Osteocyte (in vitro differentiated cells): ENCODE measurements at places on chromosomes 2 and 18. TPM values are rescaled to one million over a fixed set of nuclear protein-coding genes. Genes with fewer than 3 reads are reported as not detected.

DNA sequence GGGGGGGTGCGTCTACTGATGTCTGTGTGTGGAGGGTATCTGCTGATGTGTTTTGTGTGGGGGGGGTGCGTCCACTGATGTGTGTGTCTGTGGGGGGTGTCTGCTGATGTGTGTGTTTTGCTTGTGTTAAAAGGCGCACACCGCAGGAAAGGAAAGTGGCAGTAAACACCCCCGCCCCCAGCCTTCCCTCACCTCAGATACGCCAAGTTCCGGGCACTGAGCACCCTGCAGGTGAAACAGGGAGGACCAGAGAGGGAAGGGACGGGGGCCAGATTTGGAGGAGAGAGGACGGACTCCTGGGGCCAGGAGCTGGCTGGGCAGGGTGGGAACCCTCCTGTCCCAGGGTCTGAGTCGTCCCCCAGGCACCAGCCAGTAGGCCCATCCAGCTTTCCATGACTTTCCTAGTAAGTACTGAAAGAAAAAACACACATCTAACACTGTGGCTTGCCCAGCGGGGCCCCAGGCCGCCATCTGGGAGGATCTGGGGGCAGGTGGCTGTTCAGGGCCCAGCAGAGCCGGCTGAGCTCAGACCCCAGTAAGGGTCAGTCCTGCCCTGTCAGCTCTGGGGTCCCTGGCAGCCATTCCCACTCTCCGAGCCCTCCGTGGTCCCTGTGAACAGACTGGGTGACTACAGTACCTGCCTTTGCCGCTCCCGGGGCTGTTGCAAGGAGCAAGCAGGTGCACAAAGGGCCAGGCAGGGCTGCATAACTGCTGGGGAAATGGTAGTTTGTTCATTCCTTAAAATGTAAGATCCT is 126.9 kb downstream of the NFATC1 start:
- no peaks in the 10 kb centered on the region for H3K36me3 ChIP-seq
- peak; percentile 78 for DNase-seq
- H3K4me1 ChIP-seq: peaks cover 21% of the 10 kb centered on the region
- no peak overlapping the region for H3K27ac ChIP-seq

DNA sequence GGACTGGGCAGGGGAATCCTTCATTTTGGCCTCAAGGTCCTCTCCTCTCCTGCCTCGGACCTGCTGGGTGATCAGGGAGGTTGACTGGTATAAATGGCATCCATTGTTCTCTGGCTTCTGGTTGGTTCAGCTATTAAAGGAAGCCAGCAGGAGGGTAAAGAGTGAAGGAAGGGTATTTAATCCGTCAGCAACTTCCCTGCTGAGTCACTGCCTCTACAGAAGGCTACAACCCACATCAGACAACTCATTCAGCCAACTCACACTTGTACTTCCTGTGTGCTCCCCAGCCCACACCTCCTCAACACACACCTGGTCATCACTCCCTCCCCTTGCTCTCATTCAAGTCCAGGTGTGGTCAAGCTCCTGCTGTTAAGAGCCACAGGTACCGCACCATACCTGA is 68.3 kb upstream of the MRPS9 start:
- peaks cover 2% of the 10 kb centered on the region for H3K27me3 ChIP-seq
- no peaks in the 10 kb centered on the region for H3K36me3 ChIP-seq
- no peak overlapping the region for H3K4me3 ChIP-seq

DNA sequence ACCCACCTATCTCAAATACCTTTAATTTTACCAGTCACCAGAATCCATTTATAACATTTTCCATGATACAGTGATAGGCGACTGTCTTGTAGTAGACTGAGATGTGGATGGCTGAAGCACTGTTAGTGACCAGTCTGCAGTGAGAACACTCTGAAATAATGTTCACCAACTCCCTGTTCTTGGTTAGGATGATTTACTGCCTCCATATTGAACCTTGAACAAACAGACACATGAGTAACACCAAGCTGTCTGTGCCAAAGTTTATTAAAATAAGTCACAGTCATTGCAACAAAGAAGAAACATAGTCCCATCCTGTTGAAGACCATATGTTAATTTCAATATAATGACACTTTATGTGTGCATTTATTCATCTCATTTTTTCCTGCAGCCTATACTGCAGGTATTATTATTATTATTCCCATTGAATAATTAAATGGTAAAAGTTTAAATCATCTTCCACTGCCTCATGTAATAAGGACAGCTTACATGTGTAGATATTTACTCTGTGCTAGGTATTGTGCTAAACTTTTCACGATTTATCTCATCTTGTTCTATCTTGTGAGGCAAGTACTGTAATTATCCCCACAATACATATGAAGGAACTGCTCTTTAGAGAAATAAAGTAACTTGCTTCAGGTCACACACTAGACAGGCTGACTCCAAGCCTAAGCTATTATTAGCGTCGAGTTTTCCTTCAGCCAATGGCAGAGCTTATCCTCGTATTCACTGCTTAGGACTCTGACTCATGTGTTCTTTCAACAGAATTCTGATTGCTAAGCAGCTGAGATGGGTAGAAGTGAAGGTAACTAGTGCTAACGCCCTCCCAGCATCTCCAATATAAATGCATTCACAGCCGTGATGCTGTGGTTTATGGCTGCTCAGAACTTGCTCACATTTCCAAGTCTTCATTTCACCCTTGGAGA is 62.5 kb downstream of the ONECUT2 start:
- H3K36me3 ChIP-seq: no peaks in the 10 kb centered on the region
- H3K27me3 ChIP-seq: no peaks in the 10 kb centered on the region
- H3K4me1 ChIP-seq: no peaks in the 10 kb centered on the region

GRCh38 chr2:102197389-102198137 is 10.7 kb downstream of the IL1RL2 start:
- H3K4me1 ChIP-seq: no peaks in the 10 kb centered on the region
- no peak for DNase-seq
- no peak overlapping the region for H3K4me3 ChIP-seq

DNA sequence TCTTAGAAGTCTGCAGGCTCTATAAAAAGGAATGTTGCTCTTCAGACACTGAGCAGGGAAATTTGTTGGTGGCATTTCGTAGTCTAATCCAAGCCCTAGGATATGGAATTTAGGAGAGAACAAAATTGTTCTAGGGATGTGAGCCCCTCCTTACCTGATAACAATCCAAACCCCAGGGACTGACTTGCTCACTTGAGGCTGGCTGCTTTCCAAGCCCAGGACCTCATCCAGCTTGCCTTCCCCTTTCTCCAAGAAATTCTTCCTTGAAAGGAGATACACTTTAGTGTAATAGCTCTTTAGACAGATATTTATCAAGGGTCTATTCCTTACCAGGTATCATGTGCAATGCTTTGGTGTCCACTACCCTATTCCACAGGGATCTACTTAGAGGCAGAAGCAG is 279.8 kb downstream of the C1D start:
- DNase-seq: no peak
- H3K27me3 ChIP-seq: no peaks in the 10 kb centered on the region
- peaks cover 20% of the 10 kb centered on the region for H3K4me1 ChIP-seq
- no peaks in the 10 kb centered on the region for H3K36me3 ChIP-seq

- H3K4me1 ChIP-seq: peaks cover 4% of the 10 kb centered on the region
- H3K27ac ChIP-seq: no peak overlapping the region
- H3K27me3 ChIP-seq: no peaks in the 10 kb centered on the region
- peaks cover 15% of the 10 kb centered on the region for H3K36me3 ChIP-seq
- no peak overlapping the region for H3K4me3 ChIP-seq
Observed at GRCh38 chr2:69053416-69053965, 40.5 kb downstream of the ANTXR1 start.

DNA sequence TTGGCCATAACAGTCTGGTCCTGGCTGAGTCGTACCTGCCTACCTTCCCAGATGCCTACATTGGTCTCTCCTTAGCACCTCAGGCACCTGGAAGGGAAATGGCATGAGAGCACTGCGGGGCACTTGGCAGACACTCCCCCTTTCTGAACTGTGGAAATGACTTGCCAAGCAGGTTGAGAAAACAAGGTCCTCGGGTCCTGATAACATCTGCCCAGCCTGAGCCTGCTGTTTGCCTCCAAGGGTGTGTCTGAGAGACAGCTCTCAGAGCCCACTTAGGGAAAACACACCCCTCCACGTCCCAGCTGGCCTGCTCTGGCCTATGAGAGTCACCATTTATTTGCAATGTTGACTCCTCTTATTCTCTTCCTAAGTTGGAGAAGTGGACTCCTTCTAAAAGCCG is 10.5 kb downstream of the FAM110C start:
- no peak overlapping the region for H3K27ac ChIP-seq
- no peaks in the 10 kb centered on the region for H3K36me3 ChIP-seq
- H3K27me3 ChIP-seq: peaks cover 5% of the 10 kb centered on the region
- no peaks in the 10 kb centered on the region for H3K4me1 ChIP-seq

The SP140L gene
- 24.2 and 25.9 TPM in 2 replicates for total RNA-seq

The RGPD3 gene
- total RNA-seq: not detected in 2 replicates

The GPR35 gene
- total RNA-seq: 2.5 and 3.6 TPM in 2 replicates

The TBC1D8 gene
- 15.2 and 16.3 TPM in 2 replicates for total RNA-seq

The TSPYL6 gene
- not detected in 2 replicates for total RNA-seq

The COLEC12 gene
- total RNA-seq: 113 and 120 TPM in 2 replicates
